ENCODE measurements at places on chromosomes 6 and 20.

DNA sequence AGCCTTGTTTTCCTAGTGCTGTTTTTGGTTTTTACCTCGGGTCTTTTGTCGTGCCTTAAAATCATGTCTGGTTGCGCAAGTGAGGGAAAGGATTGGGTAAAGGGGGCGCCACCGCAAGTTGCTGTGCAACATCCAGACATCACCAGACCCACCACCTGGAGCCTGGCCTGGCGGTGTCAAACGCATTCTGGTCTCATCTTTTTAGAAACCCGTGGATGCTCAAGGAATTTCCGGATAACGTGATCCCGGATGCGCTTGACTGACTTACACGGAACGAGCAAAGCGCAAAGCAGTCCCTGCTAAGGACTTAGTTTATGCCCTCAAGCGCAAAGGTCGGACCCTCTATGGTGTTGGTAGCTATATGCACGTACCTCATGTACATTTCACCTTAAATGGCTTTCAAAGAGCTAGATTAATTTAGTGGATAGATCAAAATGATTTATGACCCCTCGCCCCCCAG lies 105.2 kb downstream of the OR2B2 start:
- DNase-seq: peak; percentile 85

DNA sequence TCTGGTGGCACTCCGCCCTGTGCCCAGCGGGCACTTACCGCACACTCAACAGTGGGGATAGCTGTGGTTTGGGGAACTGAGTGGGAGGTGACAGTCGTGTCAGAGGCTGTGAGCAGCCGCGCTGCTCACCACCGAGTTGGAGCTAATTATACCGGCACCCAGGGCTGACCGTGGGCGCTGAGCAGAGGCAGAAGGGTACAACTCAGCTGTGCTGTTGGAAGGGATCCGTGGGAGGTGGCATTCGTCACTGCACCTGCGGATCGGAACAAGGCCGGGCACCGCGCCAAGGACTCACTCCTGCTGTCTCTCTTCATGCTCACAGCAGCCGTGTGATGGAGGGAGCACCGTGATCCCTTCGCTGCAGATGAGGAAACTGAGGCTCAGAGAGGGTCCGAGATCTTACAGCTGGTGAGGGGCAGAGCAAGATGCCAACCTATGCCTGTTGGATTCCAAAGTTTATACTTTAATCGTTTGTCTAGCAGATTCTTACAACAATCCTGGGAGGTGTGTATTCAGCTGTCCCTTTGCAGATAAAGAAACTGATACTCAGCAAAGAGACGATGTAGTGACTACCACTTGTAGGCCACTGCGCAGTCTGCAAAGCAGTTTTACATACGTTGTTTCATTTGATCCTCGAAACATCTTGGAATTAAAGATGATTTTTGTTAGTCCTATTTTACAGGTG lies 713 bp upstream of the ELMO2 start:
- peak; percentile 69 for DNase-seq

GRCh38 chr6:126672649-126673048 lies 332.7 kb downstream of the CENPW start:
- DNase-seq: no peak

DNA sequence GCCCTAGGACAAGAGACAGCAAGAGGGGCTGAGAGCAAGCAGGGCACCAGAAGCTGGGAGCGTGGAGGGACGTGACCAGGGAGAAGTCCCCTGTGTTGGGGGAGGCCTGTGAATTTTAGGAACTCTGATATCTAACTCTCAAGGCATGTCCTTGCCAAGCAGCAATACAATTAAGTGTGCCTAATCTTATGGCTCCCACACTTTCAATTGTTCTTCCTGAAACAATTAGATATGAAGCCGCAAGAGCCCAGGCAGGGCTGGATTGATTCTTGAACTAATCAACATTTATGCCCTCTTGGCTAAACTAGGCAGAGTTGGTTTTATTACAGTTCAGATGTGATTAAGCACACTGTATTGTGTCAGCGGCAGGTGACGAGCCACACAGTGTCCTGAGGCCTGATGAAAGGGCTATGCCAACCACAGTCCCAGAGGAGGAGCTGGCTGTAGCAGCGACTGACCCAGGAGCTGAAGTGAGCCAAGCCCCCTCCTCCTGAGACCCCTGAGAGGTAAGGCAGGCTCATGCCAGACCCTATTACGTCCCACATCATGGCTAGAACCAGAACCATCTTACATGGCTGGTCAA lies 4.2 kb upstream of the MAVS start:
- peak; percentile 97 for DNase-seq

GRCh38 chr6:1606780-1607515 lies 2.8 kb upstream of the FOXC1 start:
- DNase-seq: no peak

Measured in hematopoietic multipotent progenitor cell treated with erythropoietin and hydrocortisone succinate and interleukin-3 and kit ligand, for 6 days (in vitro differentiated cells).